ENCODE measurements at places on chromosomes 2 and 18. TPM values are rescaled to one million over a fixed set of nuclear protein-coding genes. Genes with fewer than 3 reads are reported as not detected.

The BMP10 gene
- not detected for total RNA-seq

The FBLN7 gene
- 0.10 TPM for total RNA-seq

The REEP1 gene
- total RNA-seq, result 5.7 TPM

The MC4R gene
- total RNA-seq, result not detected

- DNase-seq, result no peak
Observed at GRCh38 chr2:78646533-78647364, 378.8 kb upstream of the REG3G start.
